ENCODE measurements at places on chromosomes 6 and 20.

GRCh38 chr20:10731190-10731965 lies 57.6 kb upstream of the JAG1 start:
- DNase-seq = no peak

- DNase-seq = no peak
Measured at GRCh38 chr20:63103402-63104311, 96.9 kb upstream of the BHLHE23 start.

DNA sequence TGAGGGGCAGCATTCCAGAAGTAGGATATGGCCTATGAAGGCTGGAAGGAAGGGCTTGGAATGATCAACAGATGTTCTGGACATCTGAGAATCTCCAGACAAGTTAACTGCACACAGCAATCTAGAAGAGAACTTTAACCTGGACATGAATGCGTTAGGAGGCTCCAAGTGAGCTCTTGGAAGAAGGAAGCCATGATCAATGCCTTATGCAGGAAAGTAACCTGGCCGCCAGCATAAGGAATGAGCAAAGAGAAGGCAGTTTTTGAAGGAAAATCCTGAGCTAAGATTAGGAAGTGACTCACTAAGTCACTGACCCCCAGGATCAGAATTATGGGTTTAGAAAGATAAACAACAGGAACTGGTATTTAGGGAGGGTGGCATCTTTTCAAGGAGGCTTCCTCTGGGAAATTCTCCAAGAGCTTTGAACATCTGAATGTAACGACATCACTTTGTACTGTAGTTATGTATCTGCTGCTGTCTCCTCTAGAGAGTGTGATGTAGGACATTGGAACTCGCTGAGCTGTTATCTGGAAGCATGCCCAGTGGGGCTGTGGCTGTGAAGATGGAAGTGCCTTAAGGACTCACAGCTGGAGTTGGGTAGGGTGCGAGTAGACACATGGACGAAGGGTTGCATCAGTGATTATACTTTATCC lies 236.8 kb downstream of the PACRG start:
- no peak for DNase-seq

DNA sequence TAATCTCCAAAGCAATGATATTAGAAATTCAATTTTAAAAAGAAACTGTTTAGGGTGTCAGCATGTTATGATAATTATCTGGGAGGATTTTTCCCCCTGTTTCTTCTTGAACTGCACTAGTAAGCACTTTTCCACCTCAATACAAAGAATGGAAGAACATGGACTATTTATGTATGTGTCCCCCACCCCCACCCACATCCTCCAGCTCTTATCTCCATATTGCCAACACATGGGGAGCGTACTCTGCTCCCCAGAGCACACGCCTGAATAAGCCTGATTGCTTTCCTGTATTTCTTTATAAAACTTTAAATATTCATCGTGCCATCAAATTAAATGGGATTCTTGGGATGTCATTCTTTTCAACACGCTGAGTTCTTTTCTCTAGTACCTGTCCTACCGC lies 11.4 kb upstream of the LRFN2 start:
- DNase-seq = no peak

DNA sequence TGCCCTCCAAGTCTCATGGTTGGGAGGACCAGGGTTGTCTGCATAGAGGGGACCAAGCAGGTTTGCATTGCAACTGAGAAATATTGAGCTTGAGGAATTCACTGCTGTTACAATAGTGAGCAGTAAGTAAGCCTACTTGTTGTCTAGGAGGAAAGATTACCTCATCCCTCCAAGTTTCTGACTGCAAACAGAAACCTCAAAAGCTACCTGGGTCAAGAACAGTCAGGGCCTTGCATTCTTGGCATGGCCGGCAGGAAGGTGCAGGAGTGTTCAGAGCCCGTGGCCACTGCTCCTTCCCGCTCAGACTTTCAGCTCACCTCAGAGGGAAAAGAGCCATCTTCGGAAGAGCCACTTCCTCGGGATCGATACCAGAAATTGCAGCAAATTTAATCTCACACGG lies 46.0 kb upstream of the DOK5 start:
- DNase-seq = no peak

GRCh38 chr6:46711491-46711890 lies 23.7 kb downstream of the PLA2G7 start:
- DNase-seq = no peak

DNA sequence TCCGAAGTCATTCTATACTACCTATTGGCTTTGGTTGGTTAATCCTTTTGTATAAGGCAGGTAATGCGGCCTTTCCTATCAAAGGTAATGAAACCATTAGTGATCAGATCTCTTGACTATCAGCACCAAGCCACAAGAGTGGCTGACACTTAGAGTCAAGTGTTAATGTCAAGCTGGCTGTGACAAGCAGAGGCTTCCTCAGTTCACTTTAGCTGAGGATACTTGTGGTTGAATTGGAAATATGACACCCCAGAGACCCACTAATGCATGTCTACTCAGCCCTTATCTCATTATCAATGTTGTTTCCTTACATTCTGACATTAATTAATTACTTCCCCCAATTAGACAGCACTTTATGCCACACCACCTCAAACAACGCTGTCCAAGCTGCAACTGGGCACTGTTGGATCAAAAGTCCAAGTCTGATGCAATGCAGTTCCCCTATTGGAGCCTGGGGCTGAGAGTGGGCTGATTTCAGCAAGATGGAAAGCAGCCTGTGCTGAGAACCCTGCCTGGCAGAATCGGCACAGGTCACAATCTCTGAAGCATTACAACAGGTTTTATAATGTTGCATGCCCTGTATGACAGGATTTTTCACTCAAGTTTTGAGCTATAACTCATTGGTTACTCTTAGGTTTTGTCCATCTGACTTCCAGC lies 273.5 kb downstream of the COL12A1 start:
- no peak for DNase-seq

GRCh38 chr20:1535420-1536175 lies 21.9 kb downstream of the SIRPD start:
- DNase-seq = no peak

- DNase-seq = no peak
Measured at GRCh38 chr6:44498436-44498835, 110.9 kb downstream of the CDC5L start.

- DNase-seq = no peak
Measured at GRCh38 chr20:56428881-56429280, 16.8 kb downstream of the CASS4 start.

DNA sequence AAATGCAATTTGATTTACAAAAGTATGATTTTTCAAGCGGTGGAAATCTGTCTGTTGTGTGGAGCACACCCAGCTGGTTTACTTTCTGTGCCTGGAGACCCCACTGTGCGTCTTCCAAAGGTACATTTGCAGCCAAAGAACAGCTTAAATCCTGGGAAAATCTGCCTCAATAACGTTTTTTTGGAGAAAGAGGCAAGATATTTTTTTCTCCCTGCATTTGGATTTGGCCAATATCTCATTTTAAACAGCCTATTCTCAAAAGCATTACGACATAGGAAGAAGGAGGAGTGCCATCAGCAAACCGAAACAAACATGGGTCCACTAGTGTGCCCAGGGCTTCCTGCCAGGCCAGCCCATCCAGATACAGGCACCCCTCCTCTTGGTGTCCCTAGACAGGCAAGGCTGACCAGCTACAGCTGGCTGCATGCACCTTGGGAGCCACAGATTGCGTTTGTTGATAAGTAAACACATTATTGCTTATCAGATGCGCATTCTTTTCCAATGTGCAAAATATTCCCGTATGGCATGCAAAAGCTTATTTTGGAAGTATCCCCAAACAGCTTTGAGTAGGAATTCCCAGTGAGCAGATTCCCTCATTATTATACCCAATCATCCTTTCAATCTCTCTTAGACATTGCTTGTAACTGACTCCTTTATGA lies 184.5 kb upstream of the MARCKS start:
- no peak for DNase-seq

GRCh38 chr20:61886721-61887595 lies 178.7 kb downstream of the TAF4 start:
- DNase-seq = no peak

- DNase-seq = no peak
Measured at GRCh38 chr6:97114645-97115044, 168.4 kb downstream of the MMS22L start.

GRCh38 chr20:3405696-3406358 lies 1.6 kb downstream of the DNAAF9 start:
- DNase-seq = no peak

DNA sequence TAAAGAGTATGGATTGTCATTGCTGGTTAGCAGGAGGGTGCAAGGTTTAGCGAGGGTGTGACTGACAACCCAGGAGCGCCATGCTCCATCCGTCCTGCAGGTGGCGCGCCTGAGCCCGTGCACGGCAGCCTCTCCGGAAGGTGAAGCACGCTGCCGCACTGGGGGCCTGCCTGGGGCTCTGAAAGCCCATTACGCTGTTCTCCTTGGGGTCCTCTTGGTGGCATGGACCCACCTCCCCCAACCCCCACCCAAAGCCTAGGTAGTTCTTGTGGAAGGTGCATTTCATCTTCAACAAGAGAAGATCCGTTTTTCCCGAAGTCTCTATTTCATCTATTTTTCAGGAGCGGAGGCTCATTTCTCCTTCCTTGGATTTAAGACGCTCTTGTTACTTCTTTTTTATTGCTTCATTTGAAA lies 197.4 kb upstream of the KCNG1 start:
- DNase-seq = peak; percentile 40

DNA sequence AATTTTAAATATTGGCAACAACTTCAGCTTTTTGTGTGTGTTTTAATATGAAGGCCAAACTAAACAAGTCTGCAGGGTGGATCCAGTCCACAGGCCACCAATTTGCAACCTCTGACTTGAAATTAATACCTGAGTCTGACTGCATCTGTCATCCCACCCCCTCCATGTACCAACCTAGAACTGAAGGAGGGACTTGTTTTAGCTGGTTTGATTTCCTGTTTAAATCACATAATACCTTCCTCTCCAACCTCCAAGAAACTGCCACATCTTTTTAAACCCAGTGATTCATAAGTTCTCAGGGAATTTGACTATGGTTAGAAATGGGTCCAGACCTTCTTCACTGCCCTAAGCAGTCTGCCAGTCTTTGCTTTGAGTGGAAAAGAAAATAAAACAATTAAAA lies 21.6 kb downstream of the RNF8 start:
- no peak for DNase-seq

- DNase-seq = no peak
Measured at GRCh38 chr6:151010071-151010470, 144.6 kb downstream of the MTHFD1L start.

GRCh38 chr6:155274533-155274932 lies 10.7 kb downstream of the CLDN20 start:
- no peak for DNase-seq

GRCh38 chr6:170063431-170063830 lies 227.4 kb downstream of the DLL1 start:
- no peak for DNase-seq

GRCh38 chr20:25389401-25389857 lies 1.2 kb downstream of the ABHD12 start:
- no peak for DNase-seq

DNA sequence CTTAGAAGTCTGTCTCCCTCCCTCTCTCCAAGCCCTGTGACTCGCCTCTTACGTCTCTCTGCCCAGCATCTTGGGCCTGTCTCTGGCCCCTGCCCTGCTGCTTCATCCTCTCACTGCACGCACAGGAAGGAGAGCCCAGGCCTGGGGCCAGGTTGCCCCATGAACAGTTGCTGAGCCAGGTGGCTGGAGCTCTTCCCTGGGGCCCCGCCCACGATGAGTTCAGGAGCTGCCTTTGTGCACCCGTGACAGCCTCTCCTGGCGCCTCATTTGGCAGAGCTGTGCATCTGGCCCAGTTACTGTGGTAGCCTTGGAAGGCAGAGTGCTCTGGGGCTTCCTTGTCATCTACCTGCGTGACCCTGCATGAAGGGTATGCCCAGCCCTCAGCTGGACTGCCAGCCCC lies 44.5 kb downstream of the SLC52A3 start:
- no peak for DNase-seq

DNA sequence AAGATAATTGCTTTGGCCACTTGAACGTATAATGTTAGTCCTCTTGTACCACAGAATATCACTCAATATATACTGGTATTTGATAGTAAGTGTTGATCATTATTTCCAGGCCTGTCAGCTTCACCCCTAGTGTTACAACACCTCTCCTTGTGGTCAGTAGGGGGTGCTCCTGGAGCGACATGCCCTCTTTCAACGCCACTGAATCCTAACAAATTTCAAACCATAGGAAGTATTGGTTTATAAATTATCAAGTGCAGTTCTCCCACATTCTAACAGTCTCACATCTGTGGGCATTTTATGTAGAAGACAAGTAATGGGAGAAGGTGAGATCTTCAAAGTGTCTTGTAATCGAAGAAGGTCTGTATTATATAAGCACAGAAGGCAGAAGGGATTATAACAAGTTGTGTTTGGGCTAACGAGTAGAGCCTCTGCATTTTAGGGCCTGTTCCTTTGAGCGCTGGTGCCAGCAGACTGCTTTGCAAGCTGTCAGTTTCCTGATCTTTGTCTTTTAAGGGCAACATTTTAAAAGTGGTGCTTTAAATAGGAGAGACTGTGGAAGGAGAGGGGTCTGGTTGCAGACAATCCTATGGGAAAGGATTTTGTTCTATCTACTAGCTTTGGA lies 57.1 kb upstream of the CEP162 start:
- DNase-seq = no peak

DNA sequence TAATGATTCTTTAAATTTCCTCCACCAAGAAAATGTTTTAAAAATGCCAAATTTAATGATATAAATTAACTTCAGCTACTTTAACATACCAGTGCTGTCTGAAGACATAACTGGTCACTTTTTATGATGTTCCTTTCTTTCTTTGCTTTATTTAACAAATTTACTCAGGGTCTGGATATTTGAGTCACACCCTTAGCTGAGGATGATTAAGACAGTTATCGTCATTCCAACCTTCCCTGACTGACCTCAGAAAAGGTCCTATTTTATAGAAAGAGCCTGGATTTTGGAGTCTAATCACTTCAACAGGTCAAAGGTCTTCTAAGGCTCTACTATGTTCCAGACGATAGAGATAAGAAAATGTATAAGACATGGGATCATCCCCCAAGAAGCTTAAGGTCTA lies 47.4 kb upstream of the CEP162 start:
- DNase-seq = no peak

DNA sequence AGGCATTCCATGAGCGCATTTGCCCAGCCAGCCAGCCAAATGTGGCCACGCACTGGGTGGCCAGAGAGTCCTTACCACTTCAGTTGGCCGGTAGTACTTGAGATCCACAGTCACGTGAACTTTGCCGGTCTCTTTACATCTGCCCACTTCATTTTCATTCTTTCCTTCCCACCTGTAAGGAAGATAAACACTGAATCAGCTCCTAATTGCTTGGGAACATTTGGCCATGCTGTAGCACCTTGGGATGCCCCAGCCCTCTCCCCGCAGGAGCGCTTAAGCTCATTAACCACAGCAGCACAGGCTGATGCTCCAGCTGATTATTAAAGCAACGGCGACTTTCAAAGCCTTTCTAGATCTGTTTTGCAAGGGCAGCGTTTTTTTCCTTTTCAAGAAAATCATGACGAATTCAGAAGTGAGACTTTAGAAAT lies 116.6 kb downstream of the FOXC1 start:
- no peak for DNase-seq

Data from activated CD4-positive, alpha-beta T cell treated with anti-CD3 and anti-CD28 coated beads, Interleukin-2, amount 50 U/mL, for 24 hours (primary cell).